Suprapubic skin (tissue), 4 donors: ENCODE measurements at places on chromosomes 7 and 10.

DNA sequence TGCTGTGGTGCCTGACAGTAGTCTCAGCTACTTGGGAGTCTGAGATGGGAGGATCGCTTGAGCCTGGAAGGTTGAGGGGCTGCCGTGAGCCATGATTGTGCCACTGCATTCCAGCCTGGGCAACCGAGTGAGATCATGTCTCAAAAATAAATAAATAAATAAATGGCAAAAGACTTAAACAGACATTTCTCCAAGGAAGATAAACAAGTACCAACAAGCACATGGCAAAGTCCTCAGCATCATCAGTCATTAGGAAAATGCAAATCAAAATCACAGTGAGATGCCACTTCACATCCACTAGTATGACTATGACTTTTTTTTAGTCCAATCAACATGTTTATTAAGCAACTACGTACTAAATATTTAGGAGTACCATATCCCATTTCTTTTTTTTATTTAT is 21.3 kb upstream of the KPNA7 start:
- no peak for DNase-seq
- no peak overlapping the region for H3K27ac ChIP-seq
- no peak overlapping the region for H3K4me3 ChIP-seq
- no peaks in the 10 kb centered on the region for H3K36me3 ChIP-seq
- H3K4me1 ChIP-seq: peaks cover 5% of the 10 kb centered on the region

GRCh38 chr7:116354546-116355423 is 144.4 kb downstream of the TES start:
- H3K4me1 ChIP-seq: peaks cover 36% of the 10 kb centered on the region
- H3K27me3 ChIP-seq: no peaks in the 10 kb centered on the region
- H3K4me3 ChIP-seq: peak overlapping the region; percentile 14
- no peaks in the 10 kb centered on the region for H3K36me3 ChIP-seq
- peak; percentile 74 for DNase-seq

DNA sequence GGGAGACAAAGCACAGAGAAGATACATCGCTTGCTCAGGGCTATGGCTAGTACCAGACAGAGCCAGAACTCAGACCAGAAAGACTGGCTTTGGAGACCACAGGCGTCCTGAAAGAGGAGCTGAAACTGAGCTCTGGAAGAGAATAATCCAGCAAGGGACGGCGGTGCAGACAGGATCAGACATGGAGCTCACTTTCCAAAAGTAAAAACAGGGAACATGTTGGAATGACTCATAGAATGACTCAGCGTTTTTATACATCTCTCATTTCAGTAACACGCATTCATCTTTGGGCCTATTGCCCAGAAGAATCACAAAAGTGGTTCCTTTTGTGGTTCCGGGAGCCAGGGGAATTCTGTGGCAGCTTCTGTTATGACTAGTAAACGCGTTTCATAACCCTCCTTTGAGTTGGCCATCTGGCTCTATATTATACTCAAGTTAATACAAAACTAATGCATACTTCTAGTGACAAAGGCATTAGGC is 37.2 kb downstream of the PLEKHS1 start:
- H3K36me3 ChIP-seq: no peaks in the 10 kb centered on the region
- H3K4me3 ChIP-seq: no peak overlapping the region
- no peaks in the 10 kb centered on the region for H3K27me3 ChIP-seq
- peak overlapping the region; percentile 4 for H3K27ac ChIP-seq

DNA sequence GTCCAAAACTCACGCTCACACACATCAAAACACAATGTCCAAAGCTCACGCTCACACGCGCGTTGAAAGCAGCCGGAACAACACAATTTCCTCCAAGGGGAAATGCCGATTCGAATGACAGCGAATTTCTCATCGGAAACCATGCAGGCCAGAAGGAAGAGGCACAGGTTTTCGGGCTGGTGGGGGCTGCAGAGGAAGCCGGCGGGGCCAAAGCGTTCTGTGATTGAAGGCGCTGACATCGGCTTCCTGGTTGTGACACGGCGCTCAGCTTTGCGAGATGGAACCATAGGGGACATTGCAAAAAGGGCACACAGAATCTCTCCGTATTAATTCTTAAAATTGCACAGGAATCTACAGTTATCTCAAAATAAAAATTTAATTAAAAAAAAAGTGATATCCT is 61.3 kb downstream of the FOXL3 start:
- H3K27ac ChIP-seq: no peak overlapping the region
- H3K4me3 ChIP-seq: no peak overlapping the region

DNA sequence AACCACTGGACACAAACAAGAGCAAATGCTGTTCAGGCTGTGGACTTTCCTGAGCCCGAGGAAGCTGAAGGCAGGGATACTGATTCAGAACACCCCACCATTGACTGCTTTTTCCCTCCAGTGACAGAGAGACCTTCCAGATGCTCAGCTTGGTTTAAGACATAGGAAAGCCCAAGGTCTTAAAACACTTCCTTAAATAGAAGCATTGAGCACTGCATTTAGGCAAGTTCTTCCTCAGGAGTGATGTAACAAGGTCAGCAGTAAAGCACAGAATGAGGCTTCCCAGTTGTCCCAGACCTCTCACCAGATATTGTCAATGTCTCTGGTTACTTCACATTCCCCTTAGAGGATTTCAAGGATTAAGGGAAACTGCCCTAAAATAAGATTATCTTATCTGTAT is 19.6 kb upstream of the CDCA7L start:
- no peaks in the 10 kb centered on the region for H3K36me3 ChIP-seq
- H3K4me3 ChIP-seq: no peak overlapping the region
- no peaks in the 10 kb centered on the region for H3K27me3 ChIP-seq
- no peak for DNase-seq

DNA sequence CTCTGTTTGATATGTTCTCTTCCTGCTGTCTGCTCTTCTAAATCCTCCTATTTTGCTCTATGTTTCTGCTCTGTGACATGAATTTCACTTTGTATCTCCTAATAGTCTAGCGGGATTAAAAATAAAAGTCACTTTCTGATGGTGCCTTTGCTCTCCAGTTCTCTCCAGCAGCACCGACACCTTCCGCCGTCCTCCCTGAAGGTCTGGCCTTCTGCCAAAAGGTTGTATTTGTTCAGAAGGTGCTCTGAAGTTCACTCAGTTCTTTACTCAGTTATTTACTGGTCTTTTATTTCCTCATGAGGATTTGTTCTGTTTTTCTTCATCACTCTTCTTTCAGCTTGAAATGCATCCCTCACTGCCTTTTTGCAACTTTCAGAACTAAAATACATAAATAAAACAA is 11.2 kb upstream of the EPHA1 start:
- no peaks in the 10 kb centered on the region for H3K36me3 ChIP-seq
- no peaks in the 10 kb centered on the region for H3K27me3 ChIP-seq
- peaks cover 9% of the 10 kb centered on the region for H3K4me1 ChIP-seq
- no peak overlapping the region for H3K27ac ChIP-seq
- no peak for DNase-seq

DNA sequence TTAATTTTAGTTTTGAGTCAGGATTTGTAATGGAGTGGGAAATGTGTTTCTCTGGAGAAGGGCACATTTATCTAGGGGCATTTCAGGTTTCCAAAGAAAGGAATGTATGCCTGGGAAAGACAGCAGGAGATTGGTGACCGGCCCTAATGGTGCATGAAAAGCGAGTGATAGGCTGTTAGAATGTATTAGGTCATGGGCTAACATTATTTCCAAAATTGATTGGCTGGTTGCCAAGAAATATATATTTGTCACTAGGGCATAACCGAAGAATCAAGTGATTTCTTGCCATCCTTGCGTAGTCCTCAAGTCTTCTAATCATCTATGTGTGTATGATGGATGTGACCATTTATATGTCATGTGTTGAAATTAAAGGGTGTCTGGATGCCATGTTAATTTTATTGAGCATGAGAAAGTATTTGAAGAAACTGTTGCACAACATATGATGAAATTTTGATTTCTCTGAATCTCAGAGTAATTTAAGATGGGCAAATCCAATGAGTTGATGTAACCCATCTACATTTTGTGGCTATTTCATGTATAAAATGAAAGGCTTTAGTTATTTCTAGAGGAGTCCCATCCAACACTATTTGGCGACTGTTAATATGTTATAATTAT is 248.4 kb downstream of the BMPER start:
- no peak for DNase-seq
- H3K27me3 ChIP-seq: no peaks in the 10 kb centered on the region
- peaks cover 10% of the 10 kb centered on the region for H3K4me1 ChIP-seq
- H3K27ac ChIP-seq: no peak overlapping the region
- no peaks in the 10 kb centered on the region for H3K36me3 ChIP-seq

DNA sequence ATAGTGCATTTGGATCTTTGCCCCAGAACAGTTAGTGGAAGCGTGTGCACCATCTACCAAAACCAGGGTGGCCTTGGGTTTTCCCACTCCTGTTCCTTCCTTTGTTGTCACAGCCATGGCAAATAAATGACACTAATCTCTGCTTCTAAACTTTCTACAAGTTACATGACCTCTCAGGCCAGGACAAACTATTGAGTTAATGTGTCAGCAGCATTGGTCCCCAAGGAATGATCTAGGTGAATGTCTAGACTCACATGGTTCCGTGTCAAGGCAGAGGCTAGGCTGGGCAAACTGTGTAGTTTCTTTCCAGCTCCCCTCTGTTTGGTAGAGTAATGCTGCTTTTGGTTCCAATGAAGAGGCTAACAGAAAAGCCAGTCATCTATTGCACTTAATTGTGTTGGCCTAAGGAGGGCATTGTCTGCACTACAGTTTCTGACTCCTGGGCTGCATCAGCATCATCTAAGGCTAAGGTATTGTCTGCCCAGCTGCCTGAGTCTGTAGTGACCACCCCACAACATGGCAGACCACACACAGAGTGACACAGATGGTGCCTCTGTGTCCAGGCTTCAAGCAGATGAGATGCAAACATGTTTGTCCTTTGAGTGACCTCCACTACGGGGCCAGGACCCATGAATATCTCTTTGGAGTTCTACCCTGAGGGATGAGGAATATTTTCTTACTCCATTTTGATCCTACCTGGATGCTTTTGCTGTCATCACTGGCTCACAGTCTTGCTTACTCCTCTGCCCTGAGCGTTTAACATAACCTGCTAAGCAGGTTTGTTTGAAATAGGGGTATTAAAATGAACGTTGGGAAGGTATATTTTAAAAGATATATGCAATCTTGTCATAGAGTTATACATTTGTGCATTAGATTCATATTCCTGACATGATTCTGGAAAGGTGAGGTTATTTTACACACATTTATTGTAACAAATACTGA is 1.7 kb downstream of the CYP3A4 start:
- peaks cover 33% of the 10 kb centered on the region for H3K4me1 ChIP-seq
- no peaks in the 10 kb centered on the region for H3K36me3 ChIP-seq
- no peak for DNase-seq

DNA sequence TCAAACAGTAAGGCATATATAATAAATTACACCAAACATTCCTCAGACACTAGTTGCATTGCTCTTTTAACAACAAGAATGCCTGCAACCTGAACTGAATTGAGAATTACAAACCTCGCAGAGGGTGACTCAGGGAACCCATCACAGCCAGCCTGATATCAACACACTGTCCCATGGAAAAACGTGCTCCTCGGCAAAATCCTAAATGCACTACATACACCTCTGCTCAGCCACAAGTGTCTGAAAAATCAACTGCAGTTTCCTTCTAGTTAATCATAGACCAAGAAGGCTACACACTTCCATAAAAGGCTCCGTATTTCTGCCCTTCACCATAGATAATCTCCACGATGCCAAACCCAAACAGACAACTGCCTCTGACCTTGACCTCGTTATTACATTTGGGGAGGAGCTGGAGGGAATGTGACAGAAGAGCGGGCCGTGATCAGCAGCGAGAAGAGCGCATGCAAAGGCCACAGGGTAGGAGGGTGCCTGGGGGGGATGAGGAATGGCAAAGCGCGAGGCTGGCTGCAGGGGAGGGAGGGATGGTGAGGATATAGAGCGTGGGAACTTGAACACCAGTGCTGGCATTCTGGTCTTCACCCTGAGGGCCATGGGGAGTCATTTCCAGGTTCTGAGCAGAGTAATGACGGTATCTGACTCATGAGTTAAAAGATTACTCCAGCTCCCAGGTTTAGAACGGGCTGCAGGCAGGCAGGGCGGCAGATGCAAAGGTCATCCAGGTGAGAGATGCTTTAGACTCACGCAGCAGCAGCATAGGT is 201.9 kb upstream of the FRMD4A start:
- H3K36me3 ChIP-seq: peaks cover 10% of the 10 kb centered on the region
- no peak overlapping the region for H3K4me3 ChIP-seq
- H3K4me1 ChIP-seq: peaks cover 5% of the 10 kb centered on the region
- no peaks in the 10 kb centered on the region for H3K27me3 ChIP-seq
- DNase-seq: no peak
- no peak overlapping the region for H3K27ac ChIP-seq

DNA sequence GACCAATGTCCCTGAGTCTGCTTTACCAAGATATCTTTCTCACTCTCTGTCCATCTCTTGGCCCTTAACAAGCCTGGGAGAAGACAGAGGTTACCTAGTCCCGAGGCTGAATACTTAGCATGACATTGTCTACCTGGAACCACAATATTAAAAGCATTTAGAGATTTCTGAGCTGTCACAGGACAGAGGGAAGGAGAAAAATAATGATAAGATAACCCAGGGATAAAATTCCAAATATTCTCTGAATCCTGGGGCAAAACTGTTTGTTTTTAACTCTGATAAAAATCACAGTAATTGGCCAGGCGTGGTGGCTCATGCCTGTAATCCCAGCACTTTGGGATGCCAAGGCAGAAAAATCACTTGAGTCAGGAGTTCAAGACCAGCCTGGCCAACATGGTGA is 12.0 kb upstream of the MAPK8 start:
- H3K36me3 ChIP-seq: no peaks in the 10 kb centered on the region
- no peak overlapping the region for H3K4me3 ChIP-seq
- no peak for DNase-seq
- peaks cover 5% of the 10 kb centered on the region for H3K4me1 ChIP-seq
- H3K27ac ChIP-seq: no peak overlapping the region
